ENCODE measurements at places on chromosomes 2 and 18.

DNA sequence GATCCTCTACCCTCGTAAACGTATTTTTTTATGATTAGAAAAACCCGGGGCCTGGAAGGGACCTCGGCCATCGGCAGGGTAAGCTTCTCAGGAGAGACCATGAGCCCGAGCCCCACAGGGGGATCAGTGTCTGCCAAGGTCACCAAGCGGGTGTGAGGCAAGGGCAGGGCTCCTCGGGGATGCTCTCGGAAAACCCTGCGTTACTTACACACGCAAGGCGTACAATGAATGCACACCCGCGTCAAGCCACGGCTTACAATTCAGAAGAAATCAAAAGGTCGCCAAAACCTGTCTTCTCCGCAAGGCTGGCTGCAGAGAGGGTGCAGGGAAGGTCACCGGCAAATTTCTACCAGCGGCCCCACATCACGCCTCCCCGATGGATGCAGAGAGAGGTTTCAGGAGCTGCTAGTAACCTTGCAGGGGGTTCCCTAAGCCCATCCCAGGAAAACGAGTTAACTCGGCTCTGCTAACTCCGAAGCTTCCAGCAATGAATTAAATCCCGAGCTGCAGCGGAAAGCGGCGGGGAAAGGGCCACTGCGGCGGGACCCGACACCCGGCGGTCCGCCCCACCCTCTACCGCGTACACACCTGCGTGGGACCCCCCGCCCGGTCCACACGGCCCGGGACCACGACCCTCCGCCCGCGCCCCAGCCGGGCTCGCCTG, 638 bp downstream of the ST3GAL5 start:
- DNase-seq: peak; percentile 64

DNA sequence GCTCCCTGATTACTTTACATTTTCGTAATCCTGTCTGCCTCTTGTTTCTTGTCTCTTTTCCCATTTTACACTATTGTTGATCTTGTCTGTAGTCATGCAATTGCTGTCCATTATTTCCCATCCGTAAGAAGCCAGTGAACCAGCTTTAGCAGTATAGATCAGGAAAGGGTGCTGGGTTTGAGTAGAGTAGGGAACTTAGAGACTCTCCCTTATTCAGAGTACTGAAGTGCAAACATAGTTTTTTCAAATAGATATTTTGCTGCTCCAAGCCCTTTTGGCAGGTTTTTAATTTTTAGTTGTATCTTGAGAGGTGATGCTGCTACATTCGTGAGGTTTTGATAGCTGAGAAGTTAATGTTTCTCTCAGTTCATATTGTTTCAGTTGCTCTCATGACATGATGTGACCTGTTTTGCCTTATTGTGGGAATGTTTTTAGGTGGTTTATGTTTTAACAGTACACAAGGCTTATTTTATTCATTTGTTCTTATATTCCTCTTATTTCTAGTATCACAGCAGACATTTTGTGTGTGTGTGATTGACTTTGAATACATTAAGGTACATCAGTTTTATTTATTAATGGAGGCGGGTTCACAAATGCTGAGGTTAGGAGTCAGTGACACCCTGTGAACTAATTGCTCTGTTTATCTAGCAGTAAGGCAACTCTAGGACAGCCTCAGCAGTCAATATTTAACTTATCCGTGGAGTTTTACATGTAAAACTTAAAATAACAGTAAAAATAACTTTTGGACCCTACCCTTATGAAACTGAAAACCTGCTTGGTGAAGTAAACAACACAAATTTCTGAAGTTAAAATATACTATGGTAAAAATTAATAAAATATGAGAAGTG, 118.4 kb downstream of the ZNF407 start:
- DNase-seq: no peak

DNA sequence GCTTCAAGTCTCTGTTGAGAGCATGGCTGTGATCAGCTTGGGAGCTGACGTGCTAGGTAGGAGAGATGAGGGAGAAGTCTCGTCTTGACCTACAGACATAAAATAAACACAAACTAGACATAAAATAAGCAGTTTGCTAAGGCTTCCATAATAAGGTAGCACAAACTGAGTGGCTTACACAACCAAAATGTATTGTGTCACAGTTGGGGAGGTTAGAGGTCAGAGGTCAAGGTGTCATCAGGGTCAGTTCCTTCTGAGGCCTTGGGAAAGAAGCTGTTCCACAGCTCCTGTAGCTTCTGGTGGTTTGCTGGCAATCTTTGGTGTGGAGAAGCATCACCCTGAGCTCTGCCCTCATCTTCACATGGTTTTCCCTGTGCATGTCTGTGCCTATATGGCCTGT, 20.2 kb downstream of the DAW1 start:
- no peak for DNase-seq

- no peak for DNase-seq
Observed at GRCh38 chr18:36095936-36096519, 28.7 kb upstream of the RPRD1A start.

- no peak for DNase-seq
Observed at GRCh38 chr2:198645816-198646215, 811.9 kb downstream of the SATB2 start.

Measured in psoas muscle (tissue), 8 donors.